ENCODE measurements at places on chromosomes 11 and 22.

DNA sequence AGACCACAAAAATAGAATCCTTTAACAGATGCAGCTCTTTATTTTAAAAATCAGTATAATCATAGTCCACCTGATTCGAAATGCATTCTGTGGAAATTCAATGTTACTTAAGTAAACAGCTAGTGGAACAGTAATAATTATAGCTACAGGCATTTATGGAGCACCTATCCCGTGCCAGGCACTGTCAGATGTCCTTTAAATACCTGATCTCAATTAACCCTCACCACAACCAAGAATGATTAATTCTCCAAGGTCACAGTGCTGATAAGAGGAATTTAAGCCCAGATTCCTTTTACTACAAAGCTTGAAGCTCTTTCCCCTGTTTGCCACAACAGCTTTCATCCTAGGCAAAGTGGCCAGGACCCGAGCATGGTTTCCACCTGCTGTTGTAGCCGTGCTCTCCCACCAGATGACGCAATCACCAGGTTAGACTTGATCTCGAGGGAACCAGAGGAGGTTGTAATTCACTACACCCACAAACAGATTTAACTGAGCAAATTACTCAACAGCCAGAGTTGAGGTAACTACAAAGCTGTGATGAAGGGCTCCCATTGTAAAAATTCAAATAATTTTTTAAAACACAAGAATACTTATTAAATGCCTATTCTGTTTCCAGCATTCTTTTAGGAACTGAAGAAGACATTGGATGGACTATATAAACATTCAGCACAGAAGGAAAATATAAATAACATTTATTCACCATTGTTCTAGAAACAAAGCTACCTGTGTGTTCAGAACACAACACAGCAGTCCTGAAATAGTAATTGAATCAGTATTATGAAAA is 10.3 kb downstream of the PRDM10 start:
- peak; percentile 63 for DNase-seq

DNA sequence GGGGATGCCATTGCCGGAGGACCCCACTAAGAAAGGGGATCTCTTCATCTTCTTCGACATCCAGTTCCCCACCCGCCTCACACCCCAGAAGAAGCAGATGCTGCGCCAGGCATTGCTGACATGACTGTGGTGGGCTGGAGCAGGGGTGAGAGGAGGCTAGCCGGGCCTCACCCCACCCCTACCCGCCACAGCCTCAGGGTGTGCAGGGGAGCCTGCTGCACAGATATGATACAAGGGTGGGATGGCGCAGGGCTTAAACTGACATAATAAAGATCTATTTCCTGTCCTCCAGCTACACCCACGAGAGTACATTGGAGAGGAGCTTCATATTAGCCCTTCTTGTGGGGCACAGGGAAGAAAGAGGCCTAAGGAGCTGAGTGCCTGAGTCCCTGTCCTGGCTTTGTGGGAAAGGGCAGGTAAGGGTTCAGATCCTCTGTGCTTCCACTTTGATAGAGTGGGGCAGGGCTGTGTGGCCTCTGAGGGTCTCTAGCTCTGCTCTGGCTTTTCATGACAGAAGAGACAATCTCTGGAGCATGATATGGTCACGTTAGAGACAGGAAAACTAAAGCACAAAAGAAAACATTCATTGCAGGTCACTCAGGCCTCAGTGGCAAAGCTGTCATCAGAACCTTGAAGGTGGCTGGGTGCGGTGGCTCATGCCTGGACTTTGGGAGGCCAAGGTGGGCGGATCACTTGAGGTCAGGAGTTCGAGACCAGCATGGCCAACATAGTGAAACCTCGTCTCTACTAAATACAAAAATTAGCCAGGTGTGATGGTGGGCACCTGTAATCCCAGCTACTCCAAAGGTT is 12.4 kb downstream of the UCP2 start:
- no peak for DNase-seq

GRCh38 chr11:27909386-27909785 is 198.6 kb downstream of the KIF18A start:
- DNase-seq: no peak

GRCh38 chr22:18032455-18033101 is 8.2 kb upstream of the MICAL3 start:
- DNase-seq: no peak

DNA sequence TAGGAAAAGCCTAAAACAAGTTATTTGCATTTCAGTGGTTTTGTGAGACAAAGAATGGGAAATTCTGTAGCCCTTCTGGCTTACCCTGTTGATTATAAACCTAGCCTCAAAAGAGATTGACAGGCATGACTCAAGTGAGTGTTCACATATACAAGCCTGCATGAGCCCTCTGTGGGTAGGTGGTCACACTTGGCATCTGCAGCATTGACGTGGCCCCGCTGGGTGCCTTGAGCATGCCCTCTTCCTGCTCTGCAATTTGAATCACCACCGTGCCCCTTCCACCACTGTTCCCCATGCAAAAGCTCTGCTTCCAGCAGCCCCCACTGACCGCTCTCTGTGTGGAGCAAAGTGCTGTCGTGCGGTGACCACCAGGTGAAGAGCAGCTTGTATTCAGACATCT is 21.0 kb upstream of the ADSL start:
- DNase-seq: peak; percentile 34

DNA sequence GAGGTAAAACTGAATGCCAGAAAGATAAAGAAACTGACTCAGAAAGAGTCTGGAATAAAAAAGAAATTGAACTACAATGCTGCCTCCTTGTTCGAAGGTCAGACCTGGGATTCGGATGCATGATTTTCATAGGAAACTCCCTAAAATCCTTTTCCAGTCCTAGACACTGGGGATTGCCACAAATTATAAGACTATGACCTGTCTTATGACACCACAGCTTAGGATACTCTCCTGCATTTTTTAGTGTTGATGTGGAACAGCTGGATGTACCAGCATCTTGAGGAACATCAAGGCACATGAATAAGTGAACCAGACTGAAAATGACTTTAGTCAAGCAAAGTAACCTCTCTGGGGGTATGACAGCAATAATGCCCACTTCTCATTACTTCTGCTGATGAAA is 9.0 kb downstream of the KIRREL3 start:
- no peak for DNase-seq

- DNase-seq: no peak
Observed at GRCh38 chr11:108838792-108839105, 173.9 kb downstream of the DDX10 start.

DNA sequence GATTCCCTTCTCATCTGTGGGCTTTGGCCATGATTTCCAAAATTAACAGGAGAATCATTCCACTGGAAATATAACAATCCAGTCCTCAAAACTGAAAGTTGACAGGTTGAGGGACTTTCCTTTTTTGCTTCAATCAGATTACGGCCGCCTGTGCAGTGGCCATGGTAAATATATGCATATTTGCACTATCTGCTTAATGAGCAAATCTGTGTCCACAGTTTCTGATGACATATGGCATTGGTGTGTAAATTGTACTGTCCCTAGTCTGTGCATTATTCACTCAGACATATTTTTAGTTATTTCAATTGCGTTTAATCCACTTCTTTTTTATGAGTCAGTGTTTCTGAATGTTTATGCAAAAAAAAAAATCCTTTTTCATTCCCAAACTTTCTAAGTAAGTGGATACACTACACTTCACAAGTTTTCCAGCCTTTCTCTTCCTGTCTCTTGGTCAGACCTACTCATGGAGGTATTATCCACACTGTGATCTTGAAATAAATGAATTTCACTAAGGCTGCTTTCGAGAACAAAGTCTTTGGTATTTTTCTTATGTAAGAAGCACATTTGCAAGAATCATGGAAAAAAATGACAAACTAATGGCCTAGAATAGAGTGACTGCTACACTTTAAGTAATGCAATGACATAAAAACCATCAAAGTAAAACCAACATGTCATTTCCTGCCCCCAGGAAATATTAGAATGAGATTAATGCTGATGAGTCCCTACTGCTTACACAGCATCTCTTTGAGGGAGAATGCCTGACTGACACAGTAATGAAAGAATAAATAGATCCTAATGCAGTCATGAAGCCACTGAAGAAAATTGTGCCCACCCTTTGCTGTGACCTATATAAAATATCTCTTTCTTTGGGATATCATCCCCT is 76.4 kb upstream of the MTNR1B start:
- DNase-seq: no peak

DNA sequence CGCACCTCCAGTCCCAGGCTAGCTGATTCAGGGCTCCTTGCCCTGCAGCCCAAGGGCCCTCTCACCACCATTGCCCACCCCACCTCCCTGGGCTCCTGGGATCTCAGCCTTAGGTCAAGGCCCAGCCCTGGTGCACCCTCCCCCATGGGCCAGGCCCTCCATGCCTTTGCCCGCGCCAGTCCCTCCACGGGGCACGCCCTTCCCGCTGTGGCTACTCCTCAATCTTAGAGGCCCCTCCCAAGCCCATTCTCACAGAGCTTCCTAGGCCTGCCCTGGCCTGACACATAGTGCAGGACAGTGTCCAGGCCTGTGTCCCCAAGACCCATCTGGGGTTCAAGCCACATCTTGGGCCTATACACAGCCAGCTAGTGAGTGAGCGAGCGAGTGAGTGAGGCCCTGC is 6.9 kb downstream of the GP1BB start:
- no peak for DNase-seq

DNA sequence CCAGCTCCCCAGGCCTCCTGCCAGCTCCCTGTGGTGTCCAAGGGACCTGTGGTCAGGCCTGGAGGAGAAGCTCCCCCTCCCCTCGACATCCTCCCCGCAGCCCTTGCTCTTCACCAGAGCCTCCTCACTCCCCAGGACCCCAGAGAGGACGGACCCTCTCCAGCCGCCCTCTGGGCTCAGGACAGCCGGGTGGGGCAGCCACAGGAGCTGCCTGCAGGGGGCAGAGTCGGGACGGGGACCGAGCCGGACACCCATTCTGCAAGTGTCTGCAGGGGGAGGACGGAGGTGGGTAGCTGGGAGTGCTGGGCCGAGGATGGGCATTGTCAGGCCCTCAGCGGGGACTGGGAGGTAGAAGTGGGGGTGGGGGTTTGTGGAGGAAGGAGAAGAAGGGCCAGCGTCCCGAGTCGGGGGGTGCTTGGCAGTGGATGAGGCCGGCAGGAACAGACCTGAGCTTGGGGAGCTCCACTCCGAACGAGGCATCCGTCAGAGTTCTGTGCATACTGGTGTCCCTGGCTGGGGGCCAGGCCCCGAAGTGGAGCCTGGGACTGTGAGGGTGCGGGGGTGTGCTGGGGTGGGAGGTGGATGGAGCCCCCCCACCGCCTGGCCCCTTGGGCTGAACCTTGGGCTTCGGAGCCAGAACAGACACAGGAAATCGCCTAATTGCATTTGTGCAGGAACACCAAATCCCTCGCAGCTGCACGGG is 15.2 kb downstream of the PRR33 start:
- DNase-seq: no peak

GRCh38 chr11:9639099-9639498 is 24.8 kb upstream of the SWAP70 start:
- no peak for DNase-seq

DNA sequence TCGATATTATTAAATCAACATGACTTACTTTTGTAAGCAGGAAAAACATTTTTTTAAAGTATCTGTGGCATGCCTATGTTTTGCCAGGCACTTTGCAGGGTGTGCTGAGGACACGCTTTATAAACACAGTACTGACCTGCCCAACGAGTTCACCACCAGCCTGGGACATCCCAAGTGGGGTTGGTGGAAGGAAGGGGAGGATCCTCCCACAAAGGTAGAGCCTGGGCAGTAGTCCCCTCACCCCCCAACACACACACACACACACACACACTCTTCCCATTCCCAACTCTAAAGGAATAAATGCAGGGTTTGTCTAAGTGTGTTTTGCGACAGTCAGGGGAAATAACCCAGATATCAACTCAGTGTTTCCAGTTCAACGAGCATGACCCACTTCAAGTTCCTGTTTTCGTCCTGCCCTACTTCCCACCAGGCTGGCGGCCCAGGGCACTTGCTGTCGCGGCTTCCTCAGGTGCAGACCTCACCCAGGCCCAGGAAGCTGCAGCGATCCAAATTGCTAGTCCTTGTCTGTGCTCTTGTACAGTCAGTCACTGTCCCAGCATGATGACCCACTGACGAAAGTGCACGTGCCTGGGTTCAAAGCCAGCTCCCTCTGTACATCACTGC is 3.1 kb downstream of the CERK start:
- peak; percentile 57 for DNase-seq

DNA sequence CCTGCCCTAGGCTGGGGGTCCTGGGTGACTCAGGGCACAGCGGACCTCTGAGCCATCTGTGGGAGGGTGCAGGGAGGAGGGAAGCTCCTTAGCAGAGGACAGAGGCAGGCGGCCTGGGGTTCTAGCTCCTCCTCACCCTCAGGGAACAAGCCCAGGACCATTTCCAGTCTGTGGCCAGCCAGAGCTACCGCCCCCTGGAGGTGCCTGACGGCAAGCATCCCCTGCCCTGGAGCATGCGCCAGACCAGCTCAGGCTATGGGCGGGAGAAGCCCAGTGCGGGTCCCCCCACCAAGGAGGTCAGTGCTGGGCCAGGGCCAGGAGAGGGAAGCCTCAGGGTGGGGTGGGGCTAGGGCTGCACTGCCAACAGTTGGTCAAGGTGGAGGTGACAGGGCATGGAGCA is 26.0 kb upstream of the LRRC10B start:
- DNase-seq: peak; percentile 11

- no peak for DNase-seq
Observed at GRCh38 chr11:100863080-100863581, 176.0 kb downstream of the ARHGAP42 start.

DNA sequence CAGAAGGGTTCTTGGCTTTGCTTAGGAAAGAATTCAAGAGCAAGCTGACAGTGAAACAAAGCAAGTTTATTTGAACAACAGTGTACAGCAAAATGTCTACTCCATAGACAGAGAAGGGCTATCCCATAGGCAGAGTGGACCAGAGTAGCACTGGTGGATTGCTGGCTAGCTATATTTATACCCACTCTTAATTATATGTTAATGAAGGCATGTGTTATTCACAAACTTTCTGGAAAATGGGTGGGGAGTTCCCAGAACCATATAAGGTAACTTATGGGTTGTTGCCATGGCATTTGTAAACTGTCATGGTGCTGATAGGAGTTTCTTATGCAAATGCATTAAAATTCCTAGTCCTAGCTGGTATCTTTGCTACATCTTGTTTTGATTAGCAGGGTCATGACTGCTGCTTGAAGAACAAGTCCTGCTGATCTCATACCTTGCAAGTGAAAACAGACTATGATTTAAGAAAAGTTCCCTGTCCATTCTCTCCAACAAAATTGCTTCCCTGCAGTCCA is 330.5 kb downstream of the BUD13 start:
- no peak for DNase-seq

GRCh38 chr11:44766972-44767278 is 40.2 kb downstream of the TSPAN18 start:
- DNase-seq: no peak

GRCh38 chr11:21604564-21604963 is 588.3 kb upstream of the ANO5 start:
- no peak for DNase-seq

- no peak for DNase-seq
Observed at GRCh38 chr11:13781153-13781552, 112.7 kb downstream of the FAR1 start.

DNA sequence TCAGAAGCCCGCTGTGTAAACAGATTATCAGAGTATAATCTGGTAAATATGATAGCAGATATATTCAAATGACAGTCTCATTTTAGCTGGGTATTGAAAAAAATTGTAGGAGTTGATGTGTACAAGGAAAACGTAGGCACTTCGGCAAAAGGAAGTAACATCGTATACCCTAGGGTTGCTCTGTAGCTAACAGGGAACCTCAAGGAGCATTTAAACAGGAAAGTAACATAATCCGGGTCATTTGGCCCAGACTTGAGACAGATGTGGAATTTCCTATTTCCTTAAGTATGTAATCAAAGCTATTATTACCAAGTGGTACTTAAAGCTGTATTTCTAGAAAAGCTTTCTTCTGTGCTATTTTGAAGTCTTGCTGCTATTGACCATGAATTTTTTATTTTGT is 215.6 kb downstream of the DDX10 start:
- no peak for DNase-seq

- no peak for DNase-seq
Observed at GRCh38 chr11:104529213-104529612, 365.3 kb upstream of the PDGFD start.

All from CD4-positive, CD25-positive, alpha-beta regulatory T cell (primary cell).